Ovary (tissue), 10 donors: ENCODE measurements at places on chromosomes 3 and 15.

- H3K4me3 ChIP-seq = no peak overlapping the region
- H3K27ac ChIP-seq = no peak overlapping the region
- no peaks in the 10 kb centered on the region for H3K27me3 ChIP-seq
- no peaks in the 10 kb centered on the region for H3K36me3 ChIP-seq
- no peak for DNase-seq
These were observed 387.8 kb upstream of the THBS1 start for GRCh38 chr15:39192979-39193560.

GRCh38 chr3:151837057-151837456 lies 23.1 kb downstream of the AADAC start:
- no peaks in the 10 kb centered on the region for H3K27me3 ChIP-seq
- H3K27ac ChIP-seq = no peak overlapping the region
- H3K36me3 ChIP-seq = no peaks in the 10 kb centered on the region
- H3K4me1 ChIP-seq = no peaks in the 10 kb centered on the region
- H3K4me3 ChIP-seq = no peak overlapping the region

- no peaks in the 10 kb centered on the region for H3K36me3 ChIP-seq
- H3K27ac ChIP-seq = no peak overlapping the region
- DNase-seq = no peak
- H3K27me3 ChIP-seq = no peaks in the 10 kb centered on the region
- H3K4me3 ChIP-seq = no peak overlapping the region
- H3K4me1 ChIP-seq = no peaks in the 10 kb centered on the region
These were observed 61.8 kb downstream of the ATP11B start for GRCh38 chr3:182855076-182855475.

- no peaks in the 10 kb centered on the region for H3K4me1 ChIP-seq
- no peak overlapping the region for H3K27ac ChIP-seq
- DNase-seq = no peak
- no peak overlapping the region for H3K4me3 ChIP-seq
These were observed 161.4 kb upstream of the NANOGP8 start for GRCh38 chr15:35246451-35246850.

- H3K27ac ChIP-seq = no peak overlapping the region
- H3K4me3 ChIP-seq = no peak overlapping the region
- peaks cover 4% of the 10 kb centered on the region for H3K4me1 ChIP-seq
- peak; percentile 48 for DNase-seq
- H3K36me3 ChIP-seq = no peaks in the 10 kb centered on the region
These were observed 44.1 kb downstream of the SENP2 start for GRCh38 chr3:185630182-185630622.

- H3K4me3 ChIP-seq = no peak overlapping the region
- H3K36me3 ChIP-seq = no peaks in the 10 kb centered on the region
- H3K27ac ChIP-seq = no peak overlapping the region
- no peak for DNase-seq
- H3K4me1 ChIP-seq = peaks cover 4% of the 10 kb centered on the region
- no peaks in the 10 kb centered on the region for H3K27me3 ChIP-seq
These were observed 1033.3 kb downstream of the IGSF11 start for GRCh38 chr3:118001380-118001779.

GRCh38 chr3:46749129-46749528 lies 31.5 kb upstream of the PRSS50 start:
- no peak overlapping the region for H3K27ac ChIP-seq
- H3K36me3 ChIP-seq = no peaks in the 10 kb centered on the region
- DNase-seq = no peak
- H3K27me3 ChIP-seq = no peaks in the 10 kb centered on the region
- no peak overlapping the region for H3K4me3 ChIP-seq

DNA sequence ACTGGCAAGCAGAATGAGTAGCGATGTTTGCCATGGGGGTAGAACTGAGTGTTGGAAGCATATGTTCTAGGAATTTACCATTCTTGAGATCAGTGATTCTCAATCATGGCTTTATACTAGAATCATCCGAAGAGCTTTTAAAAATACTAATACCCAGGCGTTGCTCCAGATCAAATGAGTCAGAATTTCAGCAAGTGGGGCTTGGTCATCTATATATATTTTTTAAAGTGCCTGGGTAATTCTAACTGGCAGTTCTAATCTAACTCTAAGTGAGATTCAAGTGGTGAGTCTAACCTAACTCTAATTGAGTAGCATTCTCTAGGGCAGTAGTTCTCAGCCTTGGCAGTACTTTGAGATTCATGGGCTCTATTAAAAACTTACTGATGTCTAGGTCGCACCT lies 20.8 kb downstream of the TM4SF1 start:
- H3K4me1 ChIP-seq = peaks cover 5% of the 10 kb centered on the region
- H3K27me3 ChIP-seq = no peaks in the 10 kb centered on the region
- no peak overlapping the region for H3K27ac ChIP-seq
- H3K4me3 ChIP-seq = no peak overlapping the region
- H3K36me3 ChIP-seq = no peaks in the 10 kb centered on the region
- no peak for DNase-seq

GRCh38 chr3:127446756-127447155 lies 143.8 kb downstream of the TPRA1 start:
- H3K27me3 ChIP-seq = no peaks in the 10 kb centered on the region
- H3K27ac ChIP-seq = no peak overlapping the region
- H3K4me1 ChIP-seq = no peaks in the 10 kb centered on the region
- no peak for DNase-seq
